ENCODE measurements at places on chromosomes 7 and 10.
A peak's percentile ranks its signal among the peaks of the same experiment; 100 is the strongest.

GRCh38 chr7:36651404-36651803 lies 72.9 kb downstream of the AOAH start:
- DNase-seq, result no peak

DNA sequence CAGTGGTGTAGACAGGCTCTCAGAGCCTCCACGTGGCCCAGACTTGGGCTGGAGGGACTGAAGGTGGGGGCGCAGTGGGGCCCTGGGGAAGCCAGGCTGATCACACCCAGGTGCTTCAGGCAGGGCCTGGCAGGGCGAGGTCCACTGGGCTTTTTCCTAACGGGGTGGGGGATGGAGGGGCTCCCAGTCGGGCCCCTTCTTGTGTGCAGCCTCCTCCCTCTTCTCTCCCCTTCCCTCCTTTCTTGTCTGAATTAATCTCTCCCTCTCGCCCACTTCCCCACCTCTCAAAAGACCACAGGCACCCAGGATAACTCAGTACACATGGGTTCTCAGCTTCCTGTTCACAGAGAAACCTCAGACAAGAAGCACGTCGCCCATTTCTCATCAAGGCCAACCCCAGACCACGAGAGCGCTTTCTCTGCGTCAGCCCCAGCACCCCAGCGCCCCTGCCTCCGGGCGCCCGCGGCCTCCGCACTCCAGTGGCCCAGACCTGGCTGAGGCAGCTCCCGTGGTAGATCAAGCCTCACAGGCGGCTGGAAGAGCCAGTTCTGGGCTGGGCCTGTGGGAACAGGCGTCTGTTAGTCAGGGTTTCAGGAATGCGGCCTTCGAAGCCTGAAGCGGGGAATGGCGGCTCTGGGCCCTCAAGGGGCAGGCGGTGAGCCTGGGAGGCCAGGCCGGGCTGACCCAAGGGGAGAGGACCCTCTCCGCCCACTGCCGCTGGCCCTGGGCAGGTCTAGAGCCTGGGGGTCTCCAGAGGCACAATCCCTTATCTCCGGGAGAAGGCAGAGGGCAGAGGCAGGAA lies 50.6 kb downstream of the PWWP2B start:
- DNase-seq, result peak; percentile 71

DNA sequence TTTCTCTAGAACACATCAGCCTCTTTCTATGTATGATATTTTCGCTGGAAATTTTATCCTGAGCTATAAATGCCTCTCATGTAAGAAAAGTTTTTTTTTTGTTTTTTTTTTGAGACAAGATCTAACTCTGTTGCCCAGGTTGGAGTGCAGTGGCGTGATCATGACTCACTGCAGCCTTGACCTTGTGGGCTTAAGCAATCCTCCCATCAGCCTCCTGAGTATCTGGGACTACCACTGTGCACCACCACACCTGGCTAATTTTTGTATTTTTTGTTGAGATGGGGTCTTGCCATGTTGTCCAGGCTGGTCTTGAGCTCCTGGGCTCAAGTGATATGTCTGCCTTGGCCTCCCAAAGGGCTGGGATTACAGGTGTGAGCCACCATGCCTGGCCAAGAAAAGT lies 80.4 kb downstream of the ADK start:
- DNase-seq, result no peak

- no peak for DNase-seq
Observed at GRCh38 chr10:60937022-60937421, 7.0 kb downstream of the RHOBTB1 start.

DNA sequence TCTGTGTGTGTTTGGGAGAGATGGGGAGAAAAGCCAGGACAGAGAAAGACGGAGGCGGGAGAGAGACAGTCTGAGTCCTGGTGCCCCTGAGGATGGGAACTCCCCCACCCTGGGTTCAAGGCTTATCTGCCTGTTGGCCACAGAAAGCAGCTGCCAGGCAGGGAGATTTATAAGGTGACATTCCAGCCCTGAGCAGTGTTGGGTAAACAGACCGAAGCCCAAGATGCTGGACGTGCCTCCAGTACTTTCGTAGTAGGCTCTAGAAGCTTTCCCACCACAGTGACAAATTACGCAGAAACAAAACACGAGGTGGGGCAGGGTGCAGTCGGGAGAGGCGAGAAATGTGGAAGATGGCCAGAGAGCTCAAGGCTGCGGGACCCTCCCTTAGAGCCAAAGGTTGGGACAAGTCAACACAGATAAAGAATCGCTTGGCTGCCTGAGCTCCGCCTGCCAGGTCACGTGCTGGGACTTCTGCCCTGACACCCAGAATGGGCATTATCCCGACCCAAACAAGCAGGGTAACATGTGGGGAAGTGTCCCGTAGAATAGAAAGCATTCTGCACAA lies 41.1 kb downstream of the CCDC3 start:
- DNase-seq, result no peak

- no peak for DNase-seq
Observed at GRCh38 chr10:47254611-47255010, 45.4 kb upstream of the GDF10 start.

DNA sequence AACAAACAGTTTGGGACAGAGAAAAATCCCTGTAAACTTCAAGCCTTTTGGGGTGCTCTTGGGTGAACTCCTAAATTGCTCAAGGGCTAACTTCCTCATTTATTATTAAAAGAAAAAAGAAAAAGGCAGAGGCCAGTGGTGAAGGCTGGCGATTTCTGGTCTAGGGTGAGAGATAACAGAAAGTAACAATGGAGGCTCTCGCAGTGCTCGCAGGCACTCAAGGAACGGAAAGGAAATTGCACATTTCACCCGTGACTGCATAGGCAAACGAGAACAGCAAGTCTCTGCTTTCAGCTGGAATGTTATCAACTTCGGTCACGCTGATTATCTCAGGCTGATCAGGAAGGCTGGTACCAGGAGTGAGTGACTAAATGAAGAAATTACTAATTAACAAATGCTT lies 70.7 kb downstream of the PRKAG2 start:
- no peak for DNase-seq

DNA sequence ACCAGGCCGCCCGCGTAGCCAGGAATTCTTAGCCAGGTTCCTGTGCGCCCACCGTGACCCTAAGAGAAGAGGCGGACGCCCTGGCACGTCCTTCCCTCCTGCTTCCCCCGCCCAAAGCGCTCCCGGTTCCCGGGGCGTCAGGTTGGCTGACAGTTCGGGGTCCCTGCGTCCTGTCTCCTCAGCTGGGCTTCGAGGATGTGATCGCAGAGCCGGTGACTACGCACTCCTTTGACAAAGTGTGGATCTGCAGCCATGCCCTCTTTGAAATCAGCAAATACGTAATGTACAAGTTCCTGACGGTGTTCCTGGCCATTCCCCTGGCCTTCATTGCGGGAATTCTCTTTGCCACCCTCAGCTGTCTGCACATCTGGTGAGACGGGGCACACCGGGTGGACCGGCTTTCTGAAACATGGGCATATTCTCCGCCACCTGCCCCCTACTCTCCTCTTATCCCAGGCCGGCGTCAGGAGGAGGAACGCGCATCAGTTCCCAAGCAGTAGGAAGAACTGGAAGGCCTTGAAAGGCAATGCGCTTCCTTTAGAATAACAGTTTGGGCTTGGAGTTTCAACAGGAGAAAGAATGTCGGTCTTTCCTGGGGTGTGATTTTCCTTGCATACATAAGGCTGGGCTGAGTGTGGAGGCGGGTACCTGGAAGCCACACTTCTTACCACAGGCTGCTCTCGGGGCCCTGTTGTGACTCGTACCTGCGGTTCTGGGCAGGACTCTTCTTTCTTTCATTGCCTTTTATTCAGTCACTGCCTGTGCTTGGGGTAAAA lies 728 bp downstream of the CAV2 start:
- peak; percentile 17 for DNase-seq

DNA sequence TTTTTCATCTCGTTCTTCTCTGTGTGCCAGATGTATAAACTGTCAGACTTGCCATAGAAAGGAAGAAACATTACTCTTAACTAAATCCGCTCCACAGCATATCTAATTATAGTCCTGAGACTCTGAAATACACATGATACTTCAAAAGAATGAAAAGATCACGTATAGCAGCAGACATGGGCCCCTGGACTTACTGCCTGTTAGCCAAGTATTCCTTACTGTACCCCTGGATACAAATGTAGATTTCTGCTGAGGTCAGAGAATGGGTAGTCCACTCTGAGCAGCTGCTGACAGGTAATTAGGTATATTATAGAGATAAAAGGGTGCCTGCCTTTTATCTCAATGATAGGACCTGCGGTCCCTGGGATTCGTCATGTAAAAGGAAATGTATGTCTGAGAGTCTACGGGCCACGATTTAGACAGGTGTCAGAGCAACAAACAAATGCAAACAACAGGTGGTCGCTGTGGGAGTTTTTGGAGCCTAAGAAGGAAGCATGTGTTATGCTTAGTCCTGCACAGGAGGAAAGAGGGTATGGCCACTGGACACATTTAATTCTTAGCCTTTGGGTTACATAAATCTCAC lies 69.4 kb downstream of the VOPP1 start:
- no peak for DNase-seq

DNA sequence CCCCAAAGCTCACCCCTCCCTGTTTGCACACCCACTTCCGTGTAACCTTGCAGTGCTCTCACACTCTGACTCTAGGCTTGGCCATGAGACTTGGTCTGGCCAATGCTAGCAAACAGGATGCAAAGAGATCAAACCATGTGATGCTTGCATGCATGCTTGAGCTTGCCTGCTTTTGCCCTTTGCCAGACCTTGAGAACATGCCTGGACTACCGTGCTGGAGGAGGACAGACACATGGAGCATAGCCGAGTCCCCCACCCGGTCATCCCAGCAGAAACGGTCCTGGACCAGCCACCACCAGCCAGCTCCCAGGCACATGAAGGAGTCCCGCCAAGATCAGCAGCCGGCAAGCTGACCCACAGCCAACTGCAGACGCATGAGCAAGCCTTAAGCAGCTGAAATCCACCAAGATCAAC lies 23.4 kb downstream of the PYROXD2 start:
- no peak for DNase-seq

DNA sequence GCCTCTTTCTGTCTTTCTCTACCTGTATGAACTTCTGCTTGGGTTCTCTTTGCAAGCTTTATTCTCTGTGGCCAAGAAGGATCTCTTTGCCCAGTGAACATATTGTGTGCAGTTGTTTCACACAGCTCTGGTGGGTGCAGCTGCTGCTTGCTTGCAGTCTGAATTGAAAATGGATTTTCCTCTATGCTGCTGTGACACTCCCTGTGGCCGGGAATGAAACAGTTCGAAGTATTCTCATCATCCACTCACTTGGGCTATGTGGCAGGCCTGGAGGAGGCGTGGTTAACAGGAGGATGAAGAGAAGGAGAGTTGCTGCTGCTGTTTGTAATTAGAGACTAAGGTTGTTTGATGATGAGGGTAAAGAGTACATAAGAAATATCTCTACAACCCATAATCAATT lies 28.4 kb upstream of the ITGA8 start:
- DNase-seq, result no peak

DNA sequence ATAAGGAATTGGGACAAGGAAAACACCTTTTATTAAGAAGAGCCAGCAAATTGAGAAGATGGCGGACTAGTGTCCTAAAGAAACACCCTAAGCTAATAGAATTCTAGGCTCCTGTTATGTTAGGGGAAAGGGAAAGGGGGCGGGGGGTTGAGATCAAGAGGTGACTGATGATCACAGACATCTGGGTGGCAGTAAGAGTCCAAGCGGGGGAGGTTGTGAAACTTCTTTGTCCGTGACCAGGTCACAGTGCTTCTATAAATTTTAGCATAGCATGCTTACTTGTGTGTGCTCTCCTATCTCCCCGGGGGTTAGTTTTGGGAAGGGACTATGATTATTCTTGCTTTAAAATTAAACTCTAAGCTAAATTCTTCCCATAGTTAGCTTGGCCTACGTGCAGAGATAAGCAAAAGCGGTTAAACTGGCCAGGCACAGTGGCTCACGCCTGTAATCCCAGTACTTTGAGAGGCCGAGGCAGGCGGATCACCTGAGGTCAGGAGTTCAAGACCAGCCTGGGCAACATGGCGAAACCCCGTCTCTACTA lies 262.1 kb downstream of the SKIDA1 start:
- no peak for DNase-seq

GRCh38 chr10:60555700-60556099 lies 166.0 kb upstream of the ANK3 start:
- DNase-seq, result no peak

- no peak for DNase-seq
Observed at GRCh38 chr7:67423065-67423464, 426.4 kb downstream of the TYW1 start.

GRCh38 chr7:92831716-92832533 lies 4.4 kb downstream of the CDK6 start:
- DNase-seq, result no peak

- DNase-seq, result no peak
Observed at GRCh38 chr7:92674379-92674778, 84.2 kb upstream of the FAM133B start.

- DNase-seq, result no peak
Observed at GRCh38 chr10:49568235-49568634, 29.3 kb upstream of the ERCC6 start.

GRCh38 chr10:102610441-102610887 lies 33.8 kb upstream of the TRIM8 start:
- DNase-seq, result no peak

- no peak for DNase-seq
Observed at GRCh38 chr10:15758618-15759017, 38.9 kb upstream of the ITGA8 start.

GRCh38 chr7:46091071-46091470 lies 170.0 kb upstream of the IGFBP3 start:
- no peak for DNase-seq

Data from CD4-positive, alpha-beta T cell (primary cell).